NCI-H460 (cell line): ENCODE measurements at places on chromosomes 7 and 10. TPM values are rescaled to one million over a fixed set of nuclear protein-coding genes. Genes with fewer than 3 reads are reported as not detected.

DNA sequence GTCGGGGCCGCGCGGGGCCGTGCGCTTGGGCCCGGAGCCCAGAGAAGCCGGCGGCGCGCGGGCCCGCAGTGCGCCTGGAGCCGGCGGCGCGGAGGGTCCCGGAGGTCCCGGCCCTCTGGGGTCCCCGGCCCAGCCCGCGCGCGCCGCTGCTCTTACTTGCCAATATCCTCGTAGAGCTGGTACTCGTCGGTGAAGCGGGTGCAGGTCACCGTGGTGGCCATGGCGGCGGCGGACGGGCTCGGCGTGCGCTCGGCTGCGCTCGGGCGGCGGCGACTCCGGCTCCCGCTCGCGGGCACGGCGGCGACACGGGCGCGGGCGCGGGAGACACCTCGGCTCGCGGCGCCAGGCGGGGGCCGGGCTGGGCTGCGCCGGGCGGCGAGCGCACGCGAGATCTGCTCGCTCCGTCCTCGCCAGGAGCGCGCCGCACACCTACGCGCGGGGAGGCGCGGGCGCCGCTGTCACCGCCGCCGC lies at the start of gene CAMK2B:
CAMK2B (minus strand) TSS at position 394 of the 471 bp plus-strand sequence; CDS start at position 221, 173 bp downstream.
- DNase-seq = no peak

- no peak for DNase-seq
Observed at GRCh38 chr10:88409236-88409635, 173.9 kb downstream of the RNLS start.

- DNase-seq = no peak
Observed at GRCh38 chr7:147539685-147540084, 1050.9 kb upstream of the C7orf33 start.

DNA sequence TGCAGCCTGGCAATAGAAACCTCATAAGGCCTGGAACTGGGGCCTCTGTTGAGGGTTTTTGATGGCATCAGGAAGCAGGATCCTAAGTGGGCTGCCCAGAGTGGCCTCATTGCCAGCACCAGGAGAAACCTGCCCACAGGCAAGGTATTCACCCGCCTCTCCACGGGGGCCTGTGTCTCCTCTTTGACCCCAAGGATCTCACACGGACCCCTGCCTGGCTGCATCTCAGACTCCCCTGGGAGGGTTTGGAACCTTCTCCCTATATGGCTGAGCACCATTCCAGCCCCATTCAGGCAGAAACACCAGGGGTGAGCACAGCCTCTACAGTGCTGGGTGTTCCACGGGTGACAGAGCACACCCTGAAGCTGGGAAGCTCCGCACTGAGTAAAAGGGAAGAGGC lies 14.6 kb upstream of the C10orf71 start:
- no peak for DNase-seq

GRCh38 chr10:94546049-94546900 lies 687 bp downstream of the HELLS start:
- no peak for DNase-seq

DNA sequence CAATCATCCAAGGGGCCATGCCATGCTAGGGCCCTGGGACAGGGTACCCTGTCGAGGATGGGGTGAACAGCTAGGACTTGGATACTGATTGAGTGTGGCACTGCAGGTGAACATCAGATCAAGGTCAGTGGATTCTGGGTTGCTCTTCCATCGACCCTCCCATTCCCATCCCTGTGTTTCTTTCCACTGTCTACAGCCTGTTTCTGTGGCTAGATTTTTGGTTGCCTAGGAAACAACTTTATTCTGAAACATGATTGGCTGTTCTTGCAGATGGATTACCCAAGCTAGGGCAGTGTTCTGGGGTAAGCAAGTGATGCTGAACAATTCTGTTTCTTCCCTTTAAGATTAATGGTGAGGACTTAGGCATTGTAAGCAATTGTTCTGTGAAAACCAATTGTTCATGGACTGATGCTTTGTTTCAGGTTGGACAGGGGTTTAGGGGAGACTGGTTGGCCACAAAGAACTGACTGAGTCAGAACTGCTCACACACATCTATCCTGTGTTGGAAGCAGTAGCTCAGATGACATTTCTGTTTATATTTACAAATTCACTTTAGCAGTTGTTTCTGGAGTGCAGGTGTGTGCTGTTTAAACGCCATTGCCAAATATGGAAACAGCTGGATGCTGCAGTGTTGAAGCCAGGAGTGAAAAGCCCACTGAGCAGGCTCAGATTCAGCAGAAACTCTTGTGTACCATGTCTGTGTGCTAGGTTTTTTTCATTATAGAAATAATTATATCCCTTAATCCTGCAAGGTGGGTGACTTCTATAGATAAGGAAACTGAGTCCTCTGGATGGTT lies 102.3 kb upstream of the BTBD16 start:
- no peak for DNase-seq

The RPEL1 gene
- 0.17 and 0.29 TPM in 2 replicates for total RNA-seq

DNA sequence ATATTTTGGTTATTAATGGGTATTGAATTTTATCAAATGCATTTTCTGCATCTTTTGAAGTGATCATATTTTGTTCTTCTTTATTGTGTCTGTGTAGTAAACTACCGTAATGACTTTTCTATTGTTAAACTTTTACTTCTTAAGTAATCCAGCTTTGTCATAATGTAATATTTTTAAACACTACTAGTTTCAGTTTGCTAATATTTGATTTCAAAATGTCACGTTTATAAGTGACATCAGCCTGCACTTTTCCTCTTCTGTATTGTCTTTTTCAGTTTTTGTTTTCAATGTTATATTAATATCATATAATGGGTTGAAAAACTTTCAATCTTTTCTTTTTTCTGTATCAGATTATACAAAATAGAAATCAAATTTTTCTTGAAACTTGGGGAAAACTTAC lies 71.6 kb upstream of the ANKRD1 start:
- DNase-seq = no peak

DNA sequence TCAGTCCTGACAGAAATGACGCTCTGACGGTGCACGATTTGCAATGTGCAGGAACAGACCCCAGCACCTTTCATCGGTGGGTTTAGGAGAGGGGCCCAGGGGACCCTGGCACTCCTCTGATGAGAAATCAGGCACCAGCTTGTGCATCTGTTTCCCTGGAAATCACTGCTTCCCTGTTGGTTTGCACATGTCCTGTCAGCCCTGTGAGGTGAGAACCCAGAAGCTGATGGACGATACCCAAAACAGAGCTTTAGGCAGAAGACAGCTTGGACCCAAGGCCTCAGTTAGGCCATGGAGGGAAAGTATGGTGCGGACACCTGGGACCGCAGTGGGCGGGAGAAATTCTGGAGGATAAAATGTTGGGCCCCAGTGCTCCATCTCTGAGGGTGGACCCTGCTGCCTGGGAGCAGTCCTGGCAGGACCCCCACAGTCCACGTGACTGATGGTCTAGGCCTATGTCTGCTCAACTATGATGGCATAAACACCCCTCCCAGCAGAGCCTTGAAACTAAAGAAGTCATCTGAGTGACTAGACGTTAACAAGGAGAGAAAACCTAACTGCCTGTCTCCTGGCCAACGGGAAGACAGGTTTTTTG lies 242.8 kb downstream of the PTPRN2 start:
- no peak for DNase-seq

The DNAJC2 gene
- 29.4 and 39.1 TPM in 2 replicates for total RNA-seq

GRCh38 chr10:58888957-58889356 lies 287.5 kb upstream of the PHYHIPL start:
- DNase-seq = no peak

DNA sequence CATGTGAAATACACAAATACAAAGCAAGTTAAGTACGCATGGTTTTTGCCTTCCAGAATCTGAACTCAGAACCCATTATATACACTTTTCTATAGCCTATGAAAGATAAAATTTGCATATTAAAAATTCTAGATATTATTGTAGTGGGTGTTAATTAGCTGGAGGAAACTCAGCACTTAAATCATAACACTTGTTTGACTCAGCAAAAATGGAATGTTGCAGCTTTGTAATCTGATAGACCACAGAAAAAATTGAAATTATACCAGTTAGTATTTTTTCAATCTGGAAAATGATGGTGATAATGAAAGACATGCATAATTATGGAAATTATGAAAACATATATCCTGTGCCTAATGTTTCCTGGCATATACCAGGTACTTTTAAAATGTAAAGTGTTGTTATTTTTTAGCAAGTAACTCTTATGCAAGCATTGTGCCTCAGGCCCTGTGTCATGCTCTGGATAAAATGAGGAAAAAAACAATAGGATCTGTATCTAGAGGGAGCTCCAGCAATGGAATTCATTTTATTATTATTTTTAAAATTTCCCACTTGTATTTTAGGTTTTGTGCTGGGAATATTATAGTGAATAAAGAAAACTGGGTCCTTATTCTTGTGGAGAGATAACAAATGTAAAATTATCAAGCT lies 490.4 kb upstream of the SEMA3A start:
- DNase-seq = no peak

- DNase-seq = no peak
Observed at GRCh38 chr7:6546498-6547251, 4.6 kb downstream of the GRID2IP start.

The SEMA3D gene
- total RNA-seq = 59.1 and 72.1 TPM in 2 replicates

GRCh38 chr7:55561690-55562089 lies 10.6 kb downstream of the VOPP1 start:
- DNase-seq = no peak

- no peak for DNase-seq
Observed at GRCh38 chr10:13709931-13710650, 123.3 kb downstream of the PRPF18 start.

- no peak for DNase-seq
Observed at GRCh38 chr7:88224601-88225275, 4.9 kb upstream of the SRI start.

The KCNIP2 gene
- total RNA-seq = 2.0 TPM in 2 replicates

DNA sequence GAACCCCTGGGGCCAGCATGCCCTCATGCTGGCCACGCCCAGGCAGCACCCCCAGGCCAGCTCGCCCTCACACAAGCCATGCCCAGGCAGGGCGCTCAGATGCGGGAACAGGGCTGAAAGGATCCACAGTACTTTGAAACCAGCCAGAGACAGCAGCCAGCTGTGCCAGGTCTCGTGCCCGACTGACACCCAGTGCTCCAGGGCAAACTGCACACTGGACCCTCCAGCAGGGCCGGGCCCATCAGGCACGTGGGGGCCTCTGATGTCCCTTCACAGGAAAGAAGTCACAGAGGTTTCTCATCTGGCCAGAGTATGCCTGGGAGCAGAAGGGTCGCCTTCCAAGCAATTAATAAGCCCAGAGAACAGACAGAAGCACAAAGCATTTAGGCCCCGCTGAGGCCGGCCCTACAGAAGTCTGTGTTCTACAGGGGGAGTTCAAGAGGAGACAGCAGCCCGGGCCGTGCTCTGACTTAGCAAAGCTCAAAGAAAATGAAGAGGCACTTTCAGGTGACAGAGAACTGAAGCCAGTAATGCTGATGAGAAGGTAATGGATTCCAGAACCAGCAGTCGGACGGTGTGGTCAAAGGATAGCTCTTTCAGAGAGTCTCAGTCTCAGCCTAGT lies 21.4 kb downstream of the MAD1L1 start:
- DNase-seq = no peak

The PRSS37 gene
- not detected in 2 replicates for total RNA-seq

GRCh38 chr10:11898372-11899066 lies 75.4 kb downstream of the PROSER2 start:
- DNase-seq = no peak

DNA sequence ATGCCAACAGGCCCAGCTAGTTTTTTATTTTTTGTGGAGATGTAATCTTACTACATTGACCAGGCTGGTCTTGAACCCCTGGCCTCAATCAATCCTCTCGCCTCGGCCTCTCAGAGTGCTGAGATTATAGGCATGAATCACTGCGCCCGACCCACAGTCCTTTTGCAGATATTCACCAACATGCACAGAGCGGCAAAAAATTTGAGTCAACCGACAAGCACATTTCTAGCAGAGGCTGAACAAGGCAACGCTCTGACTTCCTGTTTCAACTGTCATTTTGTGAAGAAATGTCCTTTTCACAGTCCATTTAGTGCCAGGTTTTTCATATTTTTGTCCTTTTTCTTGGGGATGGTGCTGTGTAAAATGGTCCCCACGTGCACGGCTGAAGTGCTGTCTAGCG lies 71.1 kb upstream of the KAT6B start:
- DNase-seq = no peak

The FAM25A gene
- not detected in 2 replicates for total RNA-seq

DNA sequence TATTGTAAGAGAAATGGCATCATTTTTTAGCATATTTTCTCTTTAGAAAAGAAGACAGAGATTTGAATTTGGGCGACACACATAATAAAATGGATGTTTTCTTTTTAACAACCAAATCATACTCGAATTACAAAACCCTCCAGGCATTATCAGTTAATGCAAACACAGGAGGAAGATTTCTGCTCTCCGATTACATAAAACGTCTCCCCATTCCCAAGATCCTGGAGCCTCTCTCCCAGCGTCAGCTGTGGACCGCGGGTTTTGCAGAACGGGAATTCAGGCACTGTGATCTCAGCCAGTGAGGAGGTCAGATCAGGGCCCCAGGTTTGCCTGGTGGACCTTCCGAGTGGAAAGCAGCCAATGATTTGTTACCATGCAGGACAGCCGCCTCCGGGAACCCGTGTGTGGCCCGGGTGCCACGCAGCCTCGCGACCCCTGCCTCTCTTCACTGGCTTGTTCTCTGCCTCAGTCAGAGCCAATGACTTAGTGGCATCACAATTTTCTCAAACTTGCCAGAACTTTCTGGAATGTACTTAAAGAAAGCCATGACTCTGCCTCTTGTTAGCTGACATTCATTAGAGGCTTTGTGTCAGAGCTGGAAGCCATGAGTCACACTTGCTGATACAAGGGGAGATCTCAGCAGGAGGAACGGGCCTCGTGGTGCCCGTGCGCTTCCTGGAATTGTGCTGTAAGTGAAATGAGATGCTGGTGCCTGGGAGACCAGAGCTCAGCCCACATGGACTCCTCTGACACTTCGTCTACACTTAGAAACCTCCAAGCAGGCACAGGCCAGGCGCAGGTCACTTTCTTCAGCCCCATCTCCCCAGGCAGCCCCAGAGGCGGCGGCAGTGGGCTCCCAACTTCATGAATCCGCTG lies 246.1 kb downstream of the KLF6 start:
- peak; percentile 50 for DNase-seq

The ATOH7 gene
- total RNA-seq = 0.20 TPM in 1 of 2 replicates, not detected in the other

The PNLIPRP3 gene
- total RNA-seq = not detected in 2 replicates

The CHN2 gene
- total RNA-seq = 3.3 and 3.6 TPM in 2 replicates

DNA sequence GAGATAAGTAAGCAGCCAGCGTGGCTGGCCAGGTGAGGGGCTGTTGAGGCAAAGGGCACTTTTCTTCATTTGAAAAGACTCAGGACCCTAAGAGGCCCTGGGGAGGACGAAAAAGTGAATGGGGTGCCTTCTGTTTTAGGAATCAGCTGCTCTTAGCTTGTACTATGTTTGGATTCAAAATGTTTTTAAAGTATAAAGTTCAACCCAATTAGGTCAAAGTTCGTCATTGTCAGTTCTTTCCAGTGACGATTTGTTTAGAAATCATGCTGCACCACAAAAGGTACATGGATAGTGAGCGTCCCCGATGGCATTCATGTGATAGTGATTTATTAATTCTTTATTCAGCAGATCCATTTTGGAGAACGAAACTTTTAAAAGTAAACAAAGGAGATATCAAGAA lies 338.2 kb downstream of the SDK1 start:
- DNase-seq = no peak

- DNase-seq = no peak
Observed at GRCh38 chr10:71661060-71661622, 58.4 kb downstream of the C10orf105 start.

The AKR1C3 gene
- 818 and 909 TPM in 2 replicates for total RNA-seq
